ENCODE measurements at places on chromosomes 3 and 15.

DNA sequence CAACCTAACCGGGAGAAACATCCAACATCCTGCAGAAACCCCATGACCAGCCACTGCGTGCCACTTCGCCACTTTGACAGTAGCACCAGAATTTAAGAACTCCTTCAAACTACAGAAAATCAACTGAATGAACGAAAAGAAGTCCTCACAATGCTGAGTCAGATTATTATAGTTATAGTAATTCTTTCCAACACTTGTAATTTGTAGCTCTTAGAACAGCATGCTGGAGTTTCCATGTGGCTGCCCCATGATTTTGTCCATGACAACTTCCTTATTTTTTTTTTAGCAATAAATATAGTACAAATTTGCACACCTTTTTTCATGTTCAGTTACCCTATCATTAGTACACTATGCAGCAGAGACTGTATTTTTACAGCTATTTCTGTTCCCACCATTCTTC is 26.1 kb upstream of the SSR3 start:
- DNase-seq: no peak

DNA sequence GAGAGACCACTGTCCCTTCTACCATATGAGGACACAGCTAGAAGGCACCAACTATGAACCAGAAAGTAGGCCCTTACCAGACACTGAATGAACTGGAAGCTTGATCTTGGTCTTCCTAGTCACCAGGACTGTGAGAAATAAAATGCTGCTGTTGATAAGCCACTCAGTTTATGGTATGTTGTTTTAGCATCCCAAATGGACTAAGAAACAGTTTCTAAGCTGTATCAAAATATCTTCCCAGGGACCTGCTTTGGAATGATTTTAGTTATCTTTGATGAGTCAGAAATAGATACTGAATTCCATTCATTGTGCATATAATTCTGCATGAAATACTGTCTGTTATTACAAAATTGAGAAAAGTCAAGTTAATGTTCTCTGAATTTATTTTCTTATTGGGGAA is 18.6 kb downstream of the WDR76 start:
- no peak for DNase-seq

GRCh38 chr3:186185194-186185787 is 76.4 kb upstream of the ETV5 start:
- no peak for DNase-seq

DNA sequence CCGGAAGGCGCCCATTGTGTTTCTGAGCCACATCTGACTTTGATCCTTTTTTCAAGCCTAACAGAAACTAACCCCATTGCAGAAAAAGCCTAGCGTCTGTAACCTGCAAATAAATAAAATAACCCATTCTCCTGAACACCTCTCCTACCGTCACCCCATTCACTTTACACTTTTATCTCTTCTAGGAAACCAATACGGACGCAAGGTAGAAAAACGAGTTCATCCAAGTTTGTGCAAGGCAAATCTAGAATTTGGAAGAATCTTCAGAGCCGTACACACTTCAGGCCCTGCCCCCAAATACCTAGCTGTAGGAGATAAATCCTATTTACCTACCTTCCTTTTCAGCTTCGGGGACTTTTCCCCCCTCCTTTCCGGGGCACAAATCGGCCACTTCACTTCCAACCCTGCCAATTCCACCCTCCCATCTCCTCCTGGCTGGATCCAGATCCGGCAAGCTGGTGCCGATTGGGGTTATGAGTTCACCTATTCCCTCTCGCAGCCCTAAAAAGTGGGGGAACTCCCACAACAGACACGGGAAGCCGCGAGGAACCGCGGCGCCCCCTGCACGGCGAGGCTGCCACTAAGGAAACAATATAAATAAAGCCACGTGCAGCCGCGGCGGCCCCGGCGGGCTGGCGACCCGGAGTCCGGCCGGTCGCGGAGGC is 987 bp downstream of the PRTG start:
- DNase-seq: no peak

Measured in dorsolateral prefrontal cortex (tissue), 122 donors.